Spleen (tissue), 13 donors: ENCODE measurements at places on chromosomes 2 and 18.

- no peak for DNase-seq
Observed at GRCh38 chr2:240329778-240330177, 105.7 kb upstream of the GPC1 start.

DNA sequence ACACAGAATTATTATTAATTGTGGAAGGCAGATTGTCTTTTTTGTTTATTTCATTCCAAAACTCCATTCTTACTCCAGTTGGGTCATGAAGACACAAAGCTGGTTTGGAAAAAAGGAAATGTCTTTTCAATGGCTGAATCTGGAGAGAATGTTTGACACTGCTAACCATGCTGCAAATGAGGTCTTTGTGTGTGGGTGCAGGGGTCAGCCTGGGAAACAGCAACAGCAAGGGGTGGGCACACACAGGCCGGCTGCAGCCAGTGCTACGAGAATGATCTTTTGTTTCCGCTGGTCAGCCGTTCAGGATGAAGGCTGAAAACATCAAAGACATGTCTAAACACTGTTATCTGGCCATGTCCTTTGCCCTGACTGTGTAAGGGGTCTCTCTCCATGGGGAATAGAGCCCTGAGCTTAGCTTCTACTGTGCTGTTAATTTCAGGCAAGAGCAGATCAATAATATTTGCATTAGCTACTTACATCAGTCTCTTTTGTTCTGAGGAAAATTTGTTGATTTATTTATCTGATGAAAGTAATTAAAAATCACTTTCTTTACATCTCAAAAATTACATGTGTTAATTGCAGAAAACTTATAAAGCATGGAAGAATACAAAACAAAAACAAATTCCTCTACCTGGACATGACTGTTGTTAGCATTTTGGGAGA, 33.3 kb upstream of the E2F6 start:
- no peak for DNase-seq

DNA sequence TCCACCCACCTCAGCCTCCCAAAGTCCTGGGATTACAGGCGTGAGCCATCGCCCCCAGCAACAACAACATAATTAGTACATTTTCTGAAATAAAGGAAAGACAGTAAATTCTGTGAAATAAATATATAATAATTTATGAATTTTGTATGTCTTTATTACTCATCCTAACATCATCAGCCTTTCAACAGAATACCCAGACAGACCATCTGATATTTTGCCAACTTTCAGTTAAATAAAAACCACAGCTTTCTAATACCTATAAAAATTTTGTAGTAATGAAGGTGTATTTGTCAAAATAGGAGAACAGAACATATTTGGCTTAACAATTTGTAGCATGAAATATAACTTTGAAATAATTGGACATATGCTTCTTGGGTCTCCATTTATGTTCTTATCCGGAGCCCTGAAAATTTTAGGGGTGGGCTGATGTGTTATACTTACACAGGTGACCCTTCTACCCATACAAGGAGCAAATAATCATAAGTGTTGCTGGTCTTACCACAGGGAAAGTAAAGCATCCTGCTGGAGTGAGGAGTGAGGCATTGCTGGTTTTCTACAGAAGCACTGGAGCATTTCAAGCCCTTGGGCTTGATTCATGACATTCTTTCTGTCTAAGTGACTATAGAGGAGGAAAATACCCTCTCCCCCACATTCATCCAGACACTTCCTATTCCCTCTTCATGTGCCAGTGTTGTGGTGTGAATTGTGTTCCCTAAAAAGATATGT, 99.3 kb downstream of the SPOPL start:
- no peak for DNase-seq

- no peak for DNase-seq
Observed at GRCh38 chr2:205686783-205687640, 4.7 kb downstream of the NRP2 start.

GRCh38 chr2:158936978-158937377, 31.5 kb upstream of the TANC1 start:
- DNase-seq, result no peak

GRCh38 chr18:6368017-6368416, 46.7 kb downstream of the L3MBTL4 start:
- DNase-seq, result no peak

DNA sequence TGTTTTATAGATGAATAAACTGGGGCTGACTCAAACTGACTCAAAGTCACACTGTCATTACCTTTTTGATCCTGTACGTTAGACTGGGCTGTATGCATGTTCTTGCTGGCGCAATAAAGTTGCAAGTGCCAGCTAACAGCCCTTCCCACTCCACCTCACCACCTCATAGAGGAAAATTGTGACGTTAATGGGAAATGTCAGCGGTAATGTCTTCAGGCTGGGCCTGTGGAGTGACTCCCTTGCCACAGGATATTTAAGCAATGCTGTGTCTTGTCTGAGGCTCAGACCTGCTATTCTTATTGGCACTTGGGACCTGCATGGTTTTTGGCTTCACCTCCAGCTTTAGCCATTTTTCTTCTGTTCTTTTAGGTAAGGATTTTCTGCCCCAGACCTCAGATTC, 25.2 kb upstream of the CASP10 start:
- no peak for DNase-seq

- no peak for DNase-seq
Observed at GRCh38 chr2:169767243-169767888, 31.3 kb upstream of the SSB start.

GRCh38 chr2:23312996-23313606, 71.9 kb upstream of the KLHL29 start:
- no peak for DNase-seq
